AG04450 (cell line): ENCODE measurements at places on chromosomes 4 and X.

GRCh38 chr4:188955066-188955465, 815.8 kb downstream of the TRIML1 start:
- DNase-seq, result no peak

DNA sequence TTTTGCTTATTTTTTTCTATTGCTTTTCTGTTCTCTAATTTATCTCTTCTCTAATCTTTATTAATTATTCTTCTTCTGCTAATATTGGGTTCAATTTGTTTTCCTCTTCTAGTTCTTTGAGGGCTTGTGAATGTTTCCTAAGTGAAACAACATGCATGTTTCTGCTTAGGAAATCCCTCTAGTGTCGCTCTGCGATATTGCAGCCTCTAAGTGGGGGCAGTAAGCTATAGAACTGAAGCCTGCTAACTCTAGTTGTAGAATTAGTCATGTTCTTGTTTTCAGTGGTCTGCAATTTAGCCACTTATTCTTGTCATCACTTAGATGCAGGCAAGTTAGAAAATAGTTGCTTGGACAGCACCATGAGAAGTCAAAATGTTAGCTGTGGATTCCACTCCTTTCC, 222.6 kb downstream of the SPIN4 start:
- no peak for DNase-seq

- no peak for DNase-seq
Observed at GRCh38 chrX:38627683-38628082, 66.3 kb downstream of the TSPAN7 start.

DNA sequence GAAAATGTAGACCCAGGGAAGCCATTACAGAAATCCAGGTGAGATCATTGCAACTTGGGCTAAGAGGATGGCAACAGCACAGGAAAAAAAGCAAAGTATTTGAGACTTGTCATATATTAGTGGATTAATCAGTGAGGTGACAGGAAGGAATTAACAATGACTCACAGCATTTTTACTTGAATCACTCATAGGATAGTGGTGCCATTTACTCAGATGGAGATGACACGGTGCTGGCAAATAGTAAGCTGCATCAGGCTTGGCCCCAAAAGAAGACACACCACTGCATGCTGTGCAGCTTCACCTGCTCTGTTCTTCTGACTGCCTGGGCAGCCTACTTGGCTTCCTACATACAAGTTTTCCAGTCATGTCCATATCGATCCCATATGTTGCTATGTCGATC, 144.8 kb downstream of the FRYL start:
- DNase-seq, result no peak

DNA sequence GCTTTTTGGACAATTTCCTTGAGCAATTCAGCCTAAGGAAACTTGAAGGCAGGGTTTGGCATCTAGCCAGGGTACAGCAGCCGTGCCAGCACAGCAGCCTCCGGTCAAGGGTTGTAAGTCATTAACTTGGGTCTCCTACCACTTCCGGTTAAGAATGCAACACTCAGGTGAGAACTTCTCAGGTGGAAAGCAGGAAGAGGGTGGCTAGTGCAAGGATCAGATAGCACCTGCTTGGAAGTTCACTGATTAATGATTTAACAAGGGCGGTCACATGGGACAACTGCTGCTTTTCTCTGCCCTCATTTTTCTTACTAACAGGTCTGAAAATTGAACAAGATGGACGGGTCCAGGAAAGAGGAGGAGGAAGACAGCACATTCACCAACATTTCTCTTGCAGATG, 30.1 kb upstream of the SCOC start:
- DNase-seq, result no peak

GRCh38 chr4:82741188-82741587, 57.4 kb downstream of the SCD5 start:
- DNase-seq, result no peak

DNA sequence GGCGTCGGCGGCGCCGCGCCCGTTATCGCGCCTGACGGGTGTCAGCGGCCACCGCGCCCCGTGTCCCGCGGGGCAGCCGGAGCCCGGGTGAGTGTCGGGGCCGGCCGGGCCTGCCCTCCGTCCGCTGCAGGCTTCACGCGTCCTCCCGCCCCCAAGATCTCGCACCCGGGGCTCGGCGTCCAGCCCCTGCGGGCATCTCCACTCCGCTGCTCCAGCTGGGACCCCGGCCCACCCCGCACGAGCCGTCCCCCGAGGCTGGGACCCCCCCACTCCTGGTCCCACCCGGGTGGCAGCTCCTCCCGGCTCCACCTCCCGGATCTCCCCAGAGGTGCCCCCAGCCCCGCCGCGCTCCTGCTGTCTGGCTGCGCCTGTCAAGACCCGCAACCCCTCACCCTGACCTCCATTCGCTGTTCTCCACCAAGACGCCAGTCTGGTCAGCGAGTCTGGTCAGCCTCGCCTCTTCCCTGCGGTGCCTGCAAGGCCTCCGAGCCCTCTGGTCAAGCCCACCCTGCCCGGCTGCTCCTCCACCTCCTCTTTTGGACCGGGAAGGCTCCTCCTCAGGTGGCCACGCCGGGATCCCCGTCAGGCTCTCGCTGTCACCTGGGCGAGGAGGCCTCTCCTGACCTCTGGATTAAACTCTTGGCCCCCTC, 66.0 kb upstream of the NKX1-1 start:
- no peak for DNase-seq

GRCh38 chr4:44700427-44700826, 22.2 kb downstream of the GUF1 start:
- no peak for DNase-seq

GRCh38 chrX:1239681-1240142, 27.3 kb upstream of the CRLF2 start:
- no peak for DNase-seq

DNA sequence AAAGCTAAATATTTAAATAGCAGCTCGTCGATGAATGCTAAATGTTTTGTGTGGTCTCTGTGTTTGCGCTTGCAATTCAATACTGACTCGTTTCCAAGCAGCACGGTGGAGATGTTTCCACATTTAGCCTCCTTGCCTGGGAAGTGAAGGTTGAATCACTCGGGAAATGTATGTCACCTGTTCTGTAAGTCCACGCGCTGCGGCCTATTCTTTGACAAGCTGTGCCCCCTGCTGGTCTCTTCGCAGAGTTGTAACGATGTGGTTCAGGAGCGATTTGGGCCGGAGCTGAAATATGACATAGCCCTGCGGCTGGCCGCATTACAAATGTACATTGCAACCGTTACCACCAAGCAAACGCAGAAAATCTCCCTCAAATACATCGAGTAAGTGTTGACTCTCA, 89.6 kb upstream of the PRPS2 start:
- peak; percentile 52 for DNase-seq

DNA sequence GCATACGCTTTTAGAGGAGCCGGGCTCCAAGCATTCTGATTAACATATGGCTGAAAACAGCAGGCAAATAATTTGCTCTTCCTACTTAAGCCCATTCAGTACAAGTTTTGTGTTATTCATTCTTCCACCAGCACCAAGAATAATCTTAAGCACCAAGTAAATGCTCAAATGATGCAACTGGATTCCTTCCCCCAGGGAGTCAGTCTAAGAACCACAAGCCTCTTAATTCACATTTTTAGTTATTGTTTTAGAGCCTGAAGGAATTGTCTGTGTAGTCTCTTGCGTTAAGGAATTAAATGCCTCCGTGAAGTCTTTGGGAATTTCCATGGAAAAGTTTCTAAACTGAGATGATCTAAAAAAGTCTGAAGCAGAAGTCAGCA, 61.5 kb upstream of the MAGEB2 start:
- no peak for DNase-seq

DNA sequence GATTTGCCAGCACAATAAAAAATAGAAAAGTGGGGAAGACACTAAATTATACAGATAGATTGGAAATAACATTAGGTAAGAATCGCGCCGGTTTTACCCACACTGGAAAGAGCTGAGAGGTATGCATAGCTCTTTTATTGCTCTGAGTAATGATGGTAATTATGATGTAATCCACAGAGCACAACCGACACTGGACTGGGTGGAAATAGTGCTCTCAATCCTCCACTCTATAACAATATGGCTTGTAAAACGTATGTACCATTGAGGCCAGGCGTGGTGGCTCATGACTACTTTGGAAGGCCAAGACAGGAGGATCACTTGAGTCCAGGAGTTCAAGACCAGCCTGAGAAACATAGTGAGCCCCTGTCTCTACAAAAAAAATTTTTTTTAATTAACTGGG, 104.3 kb upstream of the RAPGEF2 start:
- DNase-seq, result no peak

GRCh38 chrX:109959356-109959871, 43.5 kb upstream of the TMEM164 start:
- no peak for DNase-seq

- DNase-seq, result no peak
Observed at GRCh38 chrX:11768039-11768438, 10.0 kb downstream of the MSL3 start.

DNA sequence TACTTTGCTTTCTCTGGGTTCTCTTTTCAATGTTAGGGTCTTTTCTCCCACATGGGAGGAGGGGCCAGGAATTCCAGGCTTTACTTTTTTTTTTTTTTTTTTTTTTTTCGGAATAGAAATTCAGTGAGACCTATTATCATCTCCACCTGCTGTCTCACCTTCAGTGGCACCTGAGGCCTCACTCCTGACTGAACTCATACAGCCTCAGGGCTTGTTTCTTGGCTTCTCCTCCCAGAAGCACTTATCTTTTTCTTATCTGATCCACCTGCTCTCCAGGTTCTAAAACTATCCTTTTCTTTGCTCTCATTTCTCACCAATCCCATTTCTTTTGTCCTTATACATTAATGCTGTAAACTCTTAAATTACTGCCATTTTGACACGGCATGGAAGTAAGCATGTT, 117.3 kb upstream of the PPP3CA start:
- DNase-seq, result no peak

DNA sequence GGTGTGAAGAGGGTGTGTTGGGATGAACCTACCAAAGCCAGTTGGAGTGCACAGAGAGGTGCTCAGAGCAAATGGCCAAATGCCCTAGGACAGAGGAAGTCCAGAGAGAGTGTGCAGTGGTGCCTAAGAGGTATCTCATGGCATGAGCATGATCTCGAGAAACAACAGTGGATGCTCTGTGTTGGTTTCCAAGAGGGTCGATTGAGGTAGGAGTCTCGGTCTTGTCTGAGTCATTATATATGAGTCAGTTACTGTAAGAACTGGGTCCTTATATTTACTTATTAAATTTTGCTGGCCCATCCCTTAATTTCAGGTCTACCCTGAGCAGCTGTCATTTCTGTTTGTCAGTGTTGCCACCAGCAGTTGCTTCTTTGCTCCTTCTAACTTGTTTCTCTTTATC, 86.6 kb upstream of the TMEM150C start:
- DNase-seq, result no peak
